WTC11 (cell line): ENCODE measurements at places on chromosomes 12 and 14. TPM values are rescaled to one million over a fixed set of nuclear protein-coding genes. Genes with fewer than 3 reads are reported as not detected.

DNA sequence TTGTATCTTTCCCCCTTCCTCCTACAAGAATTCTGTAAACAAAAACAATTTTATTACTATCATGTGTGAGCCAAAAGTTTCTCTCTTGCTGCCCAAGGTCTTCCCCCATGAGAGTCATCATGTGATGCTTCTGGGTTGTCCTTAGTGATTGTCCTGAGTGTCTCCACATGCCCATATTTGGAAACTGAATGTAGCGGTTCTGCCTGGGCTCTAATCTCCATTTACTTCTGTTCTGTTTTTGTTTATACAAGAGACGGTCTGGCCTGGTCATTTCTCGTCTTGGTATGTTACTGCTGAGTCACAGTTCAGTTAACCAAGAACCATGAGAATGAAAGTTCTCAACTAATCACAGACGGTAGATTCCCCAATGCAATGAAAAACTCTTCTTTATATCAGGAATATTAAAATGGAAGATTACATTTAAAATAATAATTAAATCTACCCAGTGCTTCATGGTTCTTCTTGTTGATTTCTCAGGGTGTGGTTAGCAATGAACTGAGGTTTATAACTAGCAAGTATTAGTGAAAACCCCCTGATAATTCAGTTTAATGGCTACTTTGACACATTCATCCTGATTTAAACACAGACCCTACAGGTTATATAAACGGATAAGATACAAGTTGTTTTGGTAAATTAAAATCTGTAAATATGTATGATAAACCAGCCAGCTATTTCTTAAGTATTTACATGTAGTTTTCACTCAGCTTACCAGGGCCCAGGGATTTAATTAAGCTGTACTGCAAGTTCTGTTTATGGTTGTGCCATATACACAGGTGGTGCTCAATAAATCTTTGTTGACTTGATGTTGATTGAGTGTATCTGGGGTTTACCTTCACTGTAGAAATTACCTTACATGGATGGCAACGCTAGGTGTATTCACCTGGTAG lies 81.1 kb downstream of the PELI2 start:
- no peaks in the 10 kb centered on the region for H3K27me3 ChIP-seq
- no peak overlapping the region for H3K27ac ChIP-seq
- no peak overlapping the region for H3K4me3 ChIP-seq
- no peak for DNase-seq

- peaks cover 8% of the 10 kb centered on the region for H3K27me3 ChIP-seq
- H3K4me3 ChIP-seq, result no peak overlapping the region
- H3K27ac ChIP-seq, result no peak overlapping the region
Measured at GRCh38 chr12:106918746-106919145, 37.0 kb upstream of the TMEM263 start.

The CLEC9A gene
- not detected in 3 replicates for total RNA-seq

DNA sequence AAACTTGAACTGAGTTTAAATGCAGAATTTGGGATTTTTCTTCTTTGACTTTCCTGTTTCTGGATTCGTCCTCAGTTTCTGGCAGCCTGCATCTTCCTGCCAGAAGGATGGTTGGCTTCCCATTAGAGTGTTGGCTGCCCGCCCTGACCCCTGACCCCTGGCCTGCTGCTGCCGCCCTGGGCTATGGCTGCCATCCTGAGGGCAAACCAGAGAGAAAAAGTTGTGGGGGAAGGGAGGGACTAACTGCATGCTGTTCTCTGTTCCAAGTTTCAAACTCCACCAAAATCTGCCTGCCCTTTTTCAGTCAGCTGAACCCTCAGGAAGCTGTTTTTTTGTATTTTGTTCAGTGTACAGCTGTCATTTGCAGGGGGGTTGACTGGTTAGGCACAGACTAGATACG lies 48.4 kb downstream of the FNTB start:
- H3K36me3 ChIP-seq, result peaks cover 18% of the 10 kb centered on the region
- no peak for DNase-seq
- no peaks in the 10 kb centered on the region for H3K4me1 ChIP-seq

DNA sequence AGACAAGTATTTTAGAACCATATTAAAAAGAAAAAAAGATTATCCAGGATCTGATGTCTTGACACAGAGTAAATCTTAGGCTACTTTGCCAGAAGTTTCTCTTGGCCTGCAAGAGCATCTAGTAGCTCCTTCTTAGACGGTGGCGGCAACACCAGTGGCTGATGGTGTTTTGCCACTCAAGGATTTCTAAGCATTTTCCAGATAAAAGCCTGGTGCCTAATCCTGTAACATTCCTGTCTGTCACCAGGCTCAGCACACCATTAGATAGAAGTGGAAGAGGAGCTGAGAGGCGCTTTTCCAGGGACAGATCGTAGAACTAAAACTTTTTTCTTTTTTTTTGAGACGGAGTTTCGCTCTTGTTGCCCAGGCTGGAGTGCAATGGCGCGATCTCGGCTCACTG lies 14.0 kb downstream of the WNT5B start:
- DNase-seq, result no peak
- no peaks in the 10 kb centered on the region for H3K27me3 ChIP-seq
- no peak overlapping the region for H3K4me3 ChIP-seq

The INHBC gene
- 0.09 to 0.20 TPM (median 0.16 TPM) in 3 replicates for total RNA-seq

GRCh38 chr14:58690801-58691516 lies 53.2 kb downstream of the DACT1 start:
- H3K4me3 ChIP-seq, result no peak overlapping the region
- H3K27ac ChIP-seq, result no peak overlapping the region; the same call in 1 of the 2 replicates
- no peaks in the 10 kb centered on the region; the same call in 1 of the 2 replicates for H3K27me3 ChIP-seq
- H3K36me3 ChIP-seq, result peaks cover 22% of the 10 kb centered on the region
- H3K4me1 ChIP-seq, result peaks cover 3% of the 10 kb centered on the region

DNA sequence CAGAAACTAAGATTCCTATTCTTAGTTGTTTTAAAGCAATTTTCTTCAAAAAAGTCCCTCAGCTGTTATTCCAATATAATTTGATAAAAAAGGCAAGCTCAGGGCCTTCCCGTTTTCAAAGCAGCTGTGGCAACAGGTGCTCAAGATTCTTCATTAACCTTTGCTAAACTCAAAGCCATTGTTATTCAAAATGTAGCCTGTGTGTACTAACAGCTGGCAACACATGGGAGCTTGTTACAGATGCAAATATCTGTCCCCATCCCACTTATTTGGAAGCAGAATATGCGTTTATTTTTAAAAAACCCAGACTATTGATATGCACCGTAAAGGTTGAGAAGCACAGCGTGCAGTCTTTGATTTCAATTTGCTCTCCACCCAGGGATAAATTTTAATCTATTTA lies 210.4 kb upstream of the SYT10 start:
- peaks cover 21% of the 10 kb centered on the region for H3K27me3 ChIP-seq
- H3K36me3 ChIP-seq, result peaks cover 49% of the 10 kb centered on the region
- H3K27ac ChIP-seq, result no peak overlapping the region
- DNase-seq, result no peak

The SDSL gene
- total RNA-seq, result 0.41 to 0.96 TPM (median 0.52 TPM) in 3 replicates

DNA sequence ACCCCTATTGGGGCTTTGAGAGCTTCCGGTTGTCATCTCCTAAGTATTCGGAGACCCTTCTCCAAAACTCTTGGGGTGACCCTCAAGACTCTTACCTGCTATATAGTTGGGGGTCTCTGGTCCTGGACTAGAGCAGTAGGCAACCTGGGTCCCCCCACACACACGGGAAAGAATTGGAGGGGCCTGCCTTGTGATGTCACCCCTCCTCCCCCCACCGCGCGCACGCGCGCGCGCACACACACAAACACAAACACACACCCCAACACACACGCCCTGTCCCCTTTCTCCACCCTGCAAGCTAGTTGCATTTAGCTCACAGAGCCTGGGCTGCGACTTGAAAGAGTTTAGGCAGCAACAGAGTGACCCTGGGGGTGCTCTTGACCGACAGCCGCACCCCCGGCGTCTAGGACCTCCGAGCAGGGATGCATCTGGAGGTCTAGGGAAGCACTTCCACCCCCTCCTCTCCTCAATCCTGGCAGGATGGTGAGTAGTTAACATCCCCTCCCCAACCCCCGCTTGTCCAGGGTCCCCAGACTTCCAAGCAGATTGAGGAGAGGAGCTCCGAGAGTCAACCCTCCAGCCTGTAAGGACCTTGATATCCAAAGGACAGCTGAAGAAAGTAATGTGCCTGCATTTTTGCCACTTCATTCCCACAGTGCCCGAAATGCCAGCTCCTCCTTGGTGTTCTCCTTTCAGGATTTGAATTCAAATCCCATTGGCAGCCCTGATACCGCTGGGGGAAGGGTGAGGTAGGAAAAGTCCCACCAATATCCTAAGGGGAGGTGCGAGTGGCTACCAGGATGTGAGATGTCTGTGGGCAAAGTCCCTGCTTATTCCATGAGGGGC lies 1.4 kb upstream of the DNAJC14 start:
- peak; percentile 69 for DNase-seq
- peak overlapping the region; percentile 97 for H3K4me3 ChIP-seq
- H3K4me1 ChIP-seq, result peaks cover 33% of the 10 kb centered on the region
- peaks cover 2% of the 10 kb centered on the region for H3K36me3 ChIP-seq
- H3K27me3 ChIP-seq, result no peaks in the 10 kb centered on the region

DNA sequence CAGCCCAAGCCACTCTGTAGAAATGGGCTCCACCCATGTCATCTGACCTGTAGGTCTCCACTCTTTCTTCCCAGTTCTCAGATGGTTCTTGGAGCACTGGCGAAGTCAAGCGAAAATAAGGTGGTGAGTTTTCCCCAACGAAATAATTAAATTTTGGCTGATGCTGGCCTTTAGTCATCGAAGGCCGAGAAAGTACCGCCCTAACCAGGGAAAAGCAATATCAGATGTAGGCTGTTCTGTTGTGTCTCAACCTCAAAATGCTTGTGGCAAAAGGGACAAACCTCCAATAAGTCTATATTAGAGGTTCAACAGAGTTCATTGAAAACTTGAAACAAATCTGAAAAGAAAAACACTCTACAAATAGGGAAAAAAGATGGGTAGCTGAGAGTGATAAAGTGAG lies 48.6 kb upstream of the BCAT1 start:
- no peak overlapping the region for H3K27ac ChIP-seq
- no peak for DNase-seq
- no peaks in the 10 kb centered on the region for H3K27me3 ChIP-seq
- no peak overlapping the region for H3K4me3 ChIP-seq
- no peaks in the 10 kb centered on the region for H3K4me1 ChIP-seq

The SERPINA4 gene
- total RNA-seq, result 0.14 to 0.25 TPM in 2 of 3 replicates, not detected in the other

- H3K4me3 ChIP-seq, result peak overlapping the region; percentile 97
- no peaks in the 10 kb centered on the region for H3K36me3 ChIP-seq
- H3K27me3 ChIP-seq, result peaks cover 16% of the 10 kb centered on the region
- peaks cover 12% of the 10 kb centered on the region for H3K4me1 ChIP-seq
Measured at GRCh38 chr12:121839993-121840761, 18.5 kb downstream of the HPD start.

GRCh38 chr12:14959463-14959862 lies 1.9 kb downstream of the ARHGDIB start:
- H3K27me3 ChIP-seq, result no peaks in the 10 kb centered on the region
- peak overlapping the region; percentile 51 for H3K27ac ChIP-seq
- no peak overlapping the region for H3K4me3 ChIP-seq
- H3K36me3 ChIP-seq, result no peaks in the 10 kb centered on the region
- DNase-seq, result no peak

DNA sequence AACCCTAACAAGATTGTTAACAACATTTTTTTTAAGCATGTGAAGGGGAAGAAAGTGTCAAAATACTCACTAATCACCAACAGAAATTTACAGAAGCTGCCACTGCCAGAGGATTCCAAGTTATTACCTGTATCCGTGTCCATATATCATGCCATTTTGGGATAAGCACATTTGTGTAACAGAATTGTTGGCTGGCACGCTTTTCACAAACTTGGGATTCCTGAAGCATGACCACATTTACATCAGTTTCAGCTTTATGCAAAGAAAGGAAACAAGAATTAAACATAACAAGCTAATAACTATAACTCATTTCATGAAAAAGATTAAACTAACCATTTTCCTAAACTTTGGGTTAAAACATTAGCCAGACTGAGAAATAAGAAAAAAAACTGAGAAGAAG lies 5.9 kb downstream of the NEMP1 start:
- H3K27me3 ChIP-seq, result no peaks in the 10 kb centered on the region
- H3K4me3 ChIP-seq, result no peak overlapping the region

DNA sequence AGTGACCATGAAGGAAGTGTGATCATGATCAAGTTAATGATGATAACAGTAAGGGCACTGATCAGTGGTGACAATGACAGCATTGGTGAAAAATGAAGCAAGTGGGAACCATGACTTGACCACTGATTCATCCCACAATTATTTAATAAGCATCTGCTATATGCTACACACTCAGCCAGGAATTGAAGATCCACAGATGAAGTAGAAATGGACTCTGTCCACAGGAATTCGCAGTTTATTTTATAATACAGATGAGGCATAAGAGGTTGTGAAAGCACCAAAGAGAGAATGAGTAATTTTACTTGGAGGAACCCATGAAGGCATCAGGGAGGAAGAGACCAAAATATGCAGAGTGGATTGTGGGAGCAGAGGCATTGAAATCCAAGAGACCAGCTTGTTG lies 33.8 kb upstream of the SMUG1 start:
- H3K36me3 ChIP-seq, result no peaks in the 10 kb centered on the region
- H3K27me3 ChIP-seq, result peaks cover 16% of the 10 kb centered on the region
- no peak overlapping the region for H3K4me3 ChIP-seq
- peaks cover 18% of the 10 kb centered on the region for H3K4me1 ChIP-seq

GRCh38 chr12:123344086-123344485 lies 20.6 kb downstream of the SBNO1 start:
- H3K4me3 ChIP-seq, result no peak overlapping the region
- DNase-seq, result no peak
- no peak overlapping the region; the same call in 1 of the 2 replicates for H3K27ac ChIP-seq
- no peaks in the 10 kb centered on the region for H3K4me1 ChIP-seq
- no peaks in the 10 kb centered on the region for H3K27me3 ChIP-seq

GRCh38 chr12:76762601-76762980 lies 1.3 kb upstream of the ZDHHC17 start:
- H3K4me1 ChIP-seq, result peaks cover 38% of the 10 kb centered on the region
- peak overlapping the region; percentile 97 for H3K4me3 ChIP-seq
- H3K27ac ChIP-seq, result peak overlapping the region; percentile 99
- no peak for DNase-seq
- H3K36me3 ChIP-seq, result no peaks in the 10 kb centered on the region

DNA sequence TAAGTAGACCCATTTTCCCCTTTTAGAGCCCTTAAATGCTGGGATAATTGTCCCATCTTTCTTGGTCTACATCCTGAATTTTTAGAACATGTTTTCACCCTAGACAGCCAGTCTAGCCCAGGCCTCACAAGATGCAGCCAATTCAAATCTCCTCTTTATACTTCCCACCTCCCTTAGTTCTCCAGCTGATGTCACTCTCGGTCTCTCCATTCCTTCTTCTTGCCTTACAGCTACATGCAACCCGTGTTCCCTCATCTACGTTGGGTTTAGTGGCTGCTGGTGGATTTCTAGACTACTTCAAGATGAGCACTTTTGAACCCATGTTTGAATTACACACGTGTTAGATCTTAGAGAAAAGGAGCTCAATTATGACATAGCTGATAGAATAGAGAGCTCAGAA lies 132.0 kb downstream of the PPM1H start:
- peaks cover 22% of the 10 kb centered on the region for H3K4me1 ChIP-seq
- peaks cover 4% of the 10 kb centered on the region for H3K36me3 ChIP-seq

- H3K4me3 ChIP-seq, result no peak overlapping the region
- peaks cover 3% of the 10 kb centered on the region; the same call in 1 of the 2 replicates for H3K27me3 ChIP-seq
- H3K4me1 ChIP-seq, result no peaks in the 10 kb centered on the region
- no peak overlapping the region for H3K27ac ChIP-seq
- H3K36me3 ChIP-seq, result peaks cover 3% of the 10 kb centered on the region
Measured at GRCh38 chr12:25482625-25483024, 70.5 kb downstream of the LMNTD1 start.

The SPX gene
- 0.46 to 1.2 TPM (median 0.76 TPM) in 3 replicates for total RNA-seq

The ST8SIA1 gene
- total RNA-seq, result 2.3 to 2.8 TPM (median 2.3 TPM) in 3 replicates

The DBX2 gene
- total RNA-seq, result 0.27 to 0.35 TPM (median 0.27 TPM) in 3 replicates
